ENCODE measurements at places on chromosomes 1 and 21.

- no peak for DNase-seq
Observed at GRCh38 chr1:183121609-183122008, 64.5 kb upstream of the LAMC2 start.

DNA sequence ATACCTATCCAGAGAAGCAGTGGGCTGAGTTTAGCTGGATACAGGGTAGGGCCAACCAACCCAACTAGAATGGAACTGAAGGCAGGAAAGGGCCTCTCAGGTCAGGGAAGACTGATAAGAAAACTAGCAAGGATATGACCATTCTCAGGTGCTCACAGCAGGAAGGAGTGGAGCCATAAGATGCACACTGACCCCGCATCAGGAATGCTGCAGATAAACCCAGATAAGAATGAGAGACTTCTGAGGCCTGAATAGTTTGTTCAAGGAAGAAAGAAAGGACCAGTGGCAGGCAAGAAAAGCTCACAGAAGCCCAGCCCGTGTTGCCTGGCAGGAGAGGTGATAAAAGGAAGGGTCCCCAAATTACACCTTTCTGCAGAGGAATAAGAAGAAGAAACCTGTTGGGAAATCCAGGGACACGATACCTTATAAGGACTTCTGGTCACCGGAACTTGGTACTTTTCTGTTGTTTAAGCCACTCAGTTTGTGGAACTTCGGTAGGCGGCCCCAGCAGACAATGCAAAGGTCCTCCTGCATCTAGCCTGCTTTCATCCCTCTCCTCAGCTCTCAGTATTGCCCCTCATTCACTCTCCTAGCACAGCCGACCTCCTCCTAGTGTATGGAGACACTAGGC, 58.9 kb downstream of the ATP1A1 start:
- no peak for DNase-seq

- DNase-seq = no peak
Observed at GRCh38 chr1:222547944-222548671, at the start of gene HHIPL2. HHIPL2 (minus strand) TSS chr1:222548104; CDS start chr1:222548044, 60 bp downstream.

GRCh38 chr1:67817319-67817718, 15.9 kb downstream of the GNG12 start:
- no peak for DNase-seq

GRCh38 chr1:184283999-184284398, 102.8 kb upstream of the C1orf21 start:
- no peak for DNase-seq

DNA sequence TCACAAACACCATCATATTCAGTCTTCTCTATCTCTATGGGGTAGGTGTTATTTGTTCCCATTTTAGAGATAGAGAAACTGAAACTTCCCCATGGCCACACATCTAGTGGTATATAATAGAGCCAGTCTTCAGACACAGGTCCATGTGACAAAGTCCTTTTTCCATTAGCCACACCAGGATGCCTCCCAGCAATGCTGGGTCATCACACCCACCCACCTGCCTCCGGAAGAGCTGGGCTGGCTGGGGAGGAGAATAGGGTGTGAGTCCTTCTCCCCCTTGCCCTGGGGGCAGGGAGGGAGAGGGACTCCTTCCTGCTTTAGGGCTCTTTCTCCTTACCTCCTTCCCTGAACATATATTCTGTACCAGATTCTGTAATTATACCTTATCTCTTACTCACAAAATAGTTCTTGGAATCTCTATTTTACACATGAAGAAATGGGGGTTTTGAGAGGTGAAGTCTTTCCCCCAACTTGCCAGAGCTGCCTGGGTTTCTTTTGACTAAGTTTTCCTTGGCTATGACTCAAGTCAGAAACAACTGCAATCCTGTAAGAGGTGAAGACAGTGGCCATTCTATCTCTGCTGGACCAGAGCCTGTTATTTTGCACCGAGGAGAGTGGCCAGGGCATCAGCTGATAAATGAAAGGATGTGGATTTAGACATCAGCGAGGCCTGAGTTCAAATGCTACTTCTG, 30.0 kb downstream of the SOX13 start:
- DNase-seq = no peak

- no peak for DNase-seq
Observed at GRCh38 chr1:218357211-218357892, 12.2 kb downstream of the TGFB2 start.

DNA sequence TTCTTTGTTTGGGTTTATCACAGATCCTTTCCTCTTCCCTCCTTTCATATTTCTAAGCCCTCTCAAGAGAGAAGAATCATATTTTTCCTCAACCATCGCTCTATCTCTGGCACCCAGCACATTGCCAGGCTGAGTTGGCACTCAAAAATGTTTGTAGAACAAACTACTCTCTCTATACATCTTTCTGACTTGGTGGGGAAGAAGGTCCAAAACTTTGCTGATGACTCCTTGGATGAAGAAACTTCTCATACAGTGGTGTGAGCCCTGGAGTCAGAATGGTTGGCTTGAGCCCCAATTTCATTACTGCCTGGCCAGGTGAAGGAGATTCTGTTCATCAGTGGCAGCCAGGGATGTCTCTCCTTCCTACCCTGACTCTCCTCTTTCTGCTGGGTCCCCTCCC, 11.9 kb downstream of the ALX3 start:
- DNase-seq = no peak

DNA sequence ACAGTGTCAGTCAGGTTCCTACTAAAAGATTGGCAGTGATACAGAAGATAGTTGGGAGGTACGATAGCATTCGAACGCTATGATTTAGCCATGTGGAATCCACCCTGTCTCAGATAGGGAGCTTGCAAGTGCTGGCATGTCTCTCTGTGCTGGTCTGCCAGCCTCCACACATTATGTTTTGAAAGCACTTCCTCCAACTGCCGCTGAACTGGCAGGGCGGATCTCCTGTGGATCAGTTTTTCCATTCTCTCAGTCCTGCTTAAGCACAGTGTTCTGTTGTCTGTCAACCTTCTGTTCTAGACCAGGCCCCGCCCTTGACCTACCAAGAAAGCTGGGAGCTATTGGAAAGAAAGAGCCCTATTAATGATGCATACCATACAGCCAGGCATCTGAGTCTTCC, 65.5 kb upstream of the PALMD start:
- DNase-seq = no peak

DNA sequence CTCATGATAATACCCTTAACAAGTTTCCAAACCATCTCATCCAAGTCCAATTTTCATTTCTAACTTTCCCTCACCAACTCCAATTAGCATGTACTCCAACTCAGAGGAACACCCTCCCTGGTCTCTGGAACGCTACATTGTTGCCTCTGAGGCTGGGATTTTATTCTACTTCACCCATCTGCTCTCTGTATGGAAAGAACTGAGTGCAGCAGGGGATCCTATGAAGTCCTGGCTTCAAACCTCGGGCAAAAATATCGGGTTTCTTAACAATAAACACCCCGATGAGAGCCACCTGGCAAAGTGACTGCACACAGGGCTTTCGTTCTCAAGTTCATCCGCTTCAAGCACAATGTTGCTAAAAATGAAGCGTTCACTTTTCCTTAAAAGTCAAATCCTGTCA, 99.6 kb downstream of the CRB1 start:
- no peak for DNase-seq

- DNase-seq = peak; percentile 85
Observed at GRCh38 chr1:32208891-32209328, at the start of gene DCDC2B. DCDC2B (plus strand) TSS chr1:32209089; CDS start chr1:32209094, 5 bp downstream.

GRCh38 chr21:36446301-36446700, 33.6 kb downstream of the CLDN14 start:
- DNase-seq = no peak
